ENCODE measurements at places on chromosomes 1 and 21. TPM values are rescaled to one million over a fixed set of nuclear protein-coding genes. Genes with fewer than 3 reads are reported as not detected.

Gene MIXL1
- total RNA-seq: 0.18 TPM

Gene CA14
- total RNA-seq: not detected

Gene OR2L3
- total RNA-seq: not detected

Gene LGR6
- total RNA-seq: 9.4 TPM

Gene ZFP69
- 4.9 TPM for total RNA-seq

Gene CACNA1E
- total RNA-seq: not detected

Gene CACNA1S
- not detected for total RNA-seq

Gene NAV1
- 288 TPM for total RNA-seq

Gene SH2D1B
- total RNA-seq: not detected

Gene FCN3
- total RNA-seq: not detected

Gene KRTAP19-1
- not detected for total RNA-seq

Gene AGT
- total RNA-seq: 30.1 TPM

Gene PIGR
- total RNA-seq: not detected

Gene C1orf141
- not detected for total RNA-seq

Gene TRAPPC3
- 68.9 TPM for total RNA-seq

Data from osteocyte (in vitro differentiated cells).